ENCODE measurements at places on chromosomes 16 and 17. TPM values are rescaled to one million over a fixed set of nuclear protein-coding genes. Genes with fewer than 3 reads are reported as not detected.

GRCh38 chr17:68512960-68513474 is 787 bp downstream of the PRKAR1A start:
- DNase-seq: no peak

- DNase-seq: no peak
Observed at GRCh38 chr17:81843713-81844326, 9.0 kb upstream of the PPP1R27 start.

DNA sequence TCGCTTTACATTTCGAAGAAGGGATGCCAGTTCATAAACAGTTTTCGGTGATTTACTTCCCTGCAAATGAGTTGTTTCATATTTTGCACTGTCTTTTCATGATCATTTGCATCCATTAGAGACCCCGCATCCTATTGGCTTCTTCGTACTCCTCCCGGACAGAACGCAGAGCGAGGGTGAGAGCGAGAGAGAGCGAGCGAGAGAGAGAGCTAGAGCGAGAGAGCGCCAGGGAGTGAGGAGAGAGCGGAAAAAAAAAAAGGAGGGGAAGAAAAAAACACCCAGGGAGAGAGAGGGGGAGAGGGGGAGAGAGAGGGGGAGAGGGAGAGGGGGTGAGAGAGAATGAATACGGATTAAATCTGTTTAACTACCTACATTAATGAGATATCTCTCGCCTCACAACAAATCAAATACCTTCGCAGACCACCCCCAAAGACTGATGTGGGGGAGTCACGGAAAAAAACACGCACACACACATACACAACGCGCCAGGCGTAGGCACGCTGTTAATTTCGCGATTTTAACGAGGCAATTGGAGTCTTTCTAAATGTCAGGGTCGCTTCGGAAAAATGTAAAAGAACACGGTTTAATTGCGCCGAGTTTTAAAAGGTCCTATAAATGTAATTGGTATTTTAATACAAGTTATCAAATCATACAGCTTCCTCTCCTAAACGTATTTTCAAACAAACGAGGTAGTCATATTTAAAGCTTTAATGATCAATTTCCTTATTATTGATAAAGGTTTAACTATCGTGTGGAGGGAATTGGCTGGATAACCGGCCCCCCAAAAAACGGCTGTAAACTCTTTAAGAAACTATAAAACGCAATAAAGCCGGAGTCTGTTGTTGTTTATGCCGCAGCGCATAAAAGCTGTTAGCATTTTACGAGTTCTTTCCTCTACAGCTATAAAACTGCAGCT is at the start of gene HOXB8:
Gene HOXB8 (minus strand): TSS at position 246 of the 916 bp plus-strand sequence. CDS start 588 bp downstream, outside the sequence.
- no peak for DNase-seq

DNA sequence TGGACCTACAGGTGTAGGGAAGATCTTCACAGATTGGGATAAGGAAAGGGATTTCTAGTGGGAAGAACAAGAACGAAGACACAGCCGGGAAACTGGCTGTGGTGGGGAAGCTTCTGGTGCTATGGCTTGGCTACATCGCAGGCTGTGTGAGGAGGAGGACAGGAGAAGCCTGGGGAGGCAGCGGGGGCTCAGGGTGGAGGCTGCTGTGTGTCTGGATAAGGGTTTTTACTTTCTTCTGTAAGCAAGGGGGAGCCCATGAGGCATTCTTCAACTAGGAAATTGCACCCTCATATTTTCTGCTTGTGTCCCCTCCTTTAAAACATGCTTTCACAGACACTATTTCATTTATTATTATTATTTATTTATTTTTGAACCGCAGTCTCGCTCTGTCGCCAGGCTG is 2.9 kb upstream of the RHBDF2 start:
- no peak for DNase-seq

- peak; percentile 30 for DNase-seq
Observed at GRCh38 chr16:2598723-2599122, 60.9 kb downstream of the PDPK1 start.

- DNase-seq: no peak
Observed at GRCh38 chr16:71675380-71675779, 49.1 kb downstream of the PHLPP2 start.

- DNase-seq: no peak
Observed at GRCh38 chr17:79714176-79715097, 16.3 kb upstream of the ENPP7 start.

DNA sequence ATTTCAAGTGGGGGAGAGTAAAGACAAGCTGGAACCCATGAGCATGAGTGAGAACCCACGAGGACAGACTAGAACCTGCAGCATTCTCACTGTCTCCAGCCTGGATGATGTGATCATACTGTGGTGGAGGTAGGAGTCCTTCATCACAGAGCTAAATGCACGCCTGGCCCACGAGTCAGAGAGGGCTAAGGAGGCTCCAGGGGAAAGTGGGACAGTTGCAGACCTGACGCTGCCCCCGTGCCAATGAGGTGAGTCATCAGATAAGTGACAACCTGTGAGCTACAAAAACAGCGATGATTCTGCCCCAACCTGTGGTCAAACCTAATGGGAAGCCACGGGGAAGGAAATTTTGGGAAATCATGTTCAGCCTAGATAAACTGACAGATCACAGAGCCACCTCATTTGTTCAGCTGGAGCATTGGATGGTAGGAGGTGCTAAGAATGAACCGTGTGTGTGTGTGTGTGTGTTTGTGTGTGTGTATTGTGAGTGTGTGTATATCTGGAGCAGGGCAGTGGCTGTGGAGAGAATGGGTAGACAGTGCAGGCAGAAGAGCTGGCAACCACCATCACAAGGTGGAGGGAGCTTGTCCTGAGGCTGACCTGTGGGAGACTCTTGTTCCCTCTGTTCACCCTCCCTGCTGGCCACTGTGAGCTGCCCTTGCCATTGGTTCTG is 131.8 kb downstream of the UTP18 start:
- no peak for DNase-seq

SLC6A4 gene
- total RNA-seq: 0.27 TPM

SSTR5 gene
- total RNA-seq: not detected

CD300H gene
- total RNA-seq: not detected

NPIPA2 gene
- 7.3 TPM for total RNA-seq

SP6 gene
- 0.78 TPM for total RNA-seq

CA4 gene
- 6.5 TPM for total RNA-seq
